ENCODE measurements at places on chromosomes 3 and 15. TPM values are rescaled to one million over a fixed set of nuclear protein-coding genes. Genes with fewer than 3 reads are reported as not detected.

The SNAP23 gene
- 22.0 TPM for polyA plus RNA-seq

The ATP13A5 gene
- polyA plus RNA-seq: 0.11 TPM

The OR5K3 gene
- polyA plus RNA-seq: not detected

The IRAK2 gene
- polyA plus RNA-seq: 1.2 TPM

The WNT5A gene
- polyA plus RNA-seq: 1.2 TPM

The MINAR1 gene
- polyA plus RNA-seq: 1.1 TPM

The TP53BP1 gene
- 12.4 TPM for polyA plus RNA-seq

The SLC28A1 gene
- 0.11 TPM for polyA plus RNA-seq

The TXNRD3 gene
- 5.0 TPM for polyA plus RNA-seq

DNA sequence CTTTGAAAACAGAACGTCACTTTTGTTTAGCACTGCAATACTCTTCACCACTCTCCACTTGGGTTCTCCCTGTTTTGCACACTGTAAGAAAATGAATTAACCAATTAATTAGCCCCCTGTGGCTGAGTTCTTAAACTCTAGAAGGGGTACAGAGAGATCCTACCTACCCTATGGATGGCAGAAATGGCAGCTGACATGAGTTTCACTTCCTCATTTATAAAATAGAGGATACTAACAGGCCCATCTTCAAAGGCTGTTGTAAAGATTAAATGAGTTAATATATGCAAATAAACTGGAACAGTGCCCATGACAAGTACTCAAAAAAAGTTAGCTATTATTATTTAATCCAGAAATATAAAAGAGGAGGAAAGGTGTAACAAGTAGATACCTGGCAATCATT, 36.9 kb downstream of the SUCLG2 start:
- no peak for DNase-seq

- no peak for DNase-seq
Measured at GRCh38 chr3:10286596-10287295, 6.0 kb downstream of the GHRL start.

DNA sequence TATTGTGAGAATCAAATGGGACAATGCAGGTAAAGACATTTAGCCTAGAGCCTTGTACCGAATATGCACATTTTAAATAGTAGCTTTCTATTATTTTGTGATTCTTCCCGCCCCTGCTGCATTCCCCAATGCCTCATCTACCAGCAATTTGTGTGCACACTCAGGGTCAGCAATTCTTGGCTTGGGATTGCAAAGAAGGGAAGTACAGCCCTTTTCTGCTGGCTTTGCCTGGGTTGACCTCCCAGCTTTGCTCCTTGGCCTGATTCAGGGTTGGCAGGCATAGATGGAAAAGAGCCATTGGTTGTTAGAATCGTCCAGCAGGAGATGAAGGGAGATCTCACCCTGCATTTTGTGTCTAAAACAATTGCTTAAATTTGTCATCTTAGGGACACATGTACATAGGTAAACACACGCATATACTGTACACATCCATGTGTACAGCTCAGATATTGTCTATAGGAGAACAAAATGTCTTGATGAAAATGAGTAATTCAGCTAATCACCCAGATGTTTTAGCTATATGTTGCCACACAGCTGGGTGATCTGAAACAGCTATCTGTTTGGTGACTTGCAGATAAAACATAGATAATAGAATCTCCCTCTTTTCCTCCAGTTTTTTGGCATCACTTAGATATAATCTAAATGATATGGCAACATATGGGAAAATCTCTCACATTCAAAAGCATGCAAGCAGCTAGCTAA, 340.9 kb upstream of the TBL1XR1 start:
- DNase-seq: no peak

- DNase-seq: no peak
Measured at GRCh38 chr3:2872884-2873283, 237.3 kb downstream of the IL5RA start.

GRCh38 chr3:12117473-12117872, 41.2 kb downstream of the TIMP4 start:
- DNase-seq: no peak

- no peak for DNase-seq
Measured at GRCh38 chr15:69014454-69014853, at the start of gene NOX5. Gene NOX5 (plus strand): TSS chr15:69014695. CDS start chr15:69014736, 41 bp downstream.

DNA sequence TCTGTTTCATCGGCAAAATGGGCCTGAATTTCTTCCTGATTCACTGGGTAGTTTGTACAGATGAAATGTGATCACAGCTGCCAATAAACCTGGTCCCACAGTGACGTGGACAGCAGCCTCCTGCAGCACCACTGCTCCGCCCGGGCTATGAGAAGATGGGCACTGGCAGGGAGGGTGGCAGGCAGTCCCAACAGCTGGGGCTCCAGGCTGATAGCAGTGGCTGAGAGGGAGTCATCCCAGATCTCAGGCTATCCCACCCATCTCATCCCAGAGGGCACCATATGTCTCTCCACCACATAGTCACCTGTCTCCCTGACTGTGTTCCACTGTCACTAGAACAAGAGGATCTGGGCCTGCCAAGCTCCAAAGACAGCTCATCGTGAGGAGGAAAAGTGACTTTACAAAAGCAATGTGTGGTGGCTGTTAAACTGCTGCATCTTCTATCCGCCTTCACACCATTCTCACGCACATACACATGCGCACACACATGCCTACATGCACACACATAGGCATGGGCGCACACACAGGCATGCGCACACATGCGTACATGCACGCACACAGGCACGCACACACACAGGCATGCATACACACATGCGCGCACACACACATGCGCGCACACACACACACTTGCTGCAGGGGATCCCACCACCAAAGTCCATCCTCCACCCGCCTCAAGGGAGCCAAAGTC, 46.2 kb downstream of the RGMA start:
- DNase-seq: no peak

GRCh38 chr3:15052335-15053242, 12.5 kb downstream of the MRPS25 start:
- no peak for DNase-seq

GRCh38 chr15:77035999-77036471, 34.9 kb downstream of the TSPAN3 start:
- no peak for DNase-seq

- DNase-seq: no peak
Measured at GRCh38 chr3:9222956-9223639, 26.3 kb downstream of the SRGAP3 start.

GRCh38 chr3:140134231-140134965, 199.4 kb downstream of the CLSTN2 start:
- DNase-seq: no peak

DNA sequence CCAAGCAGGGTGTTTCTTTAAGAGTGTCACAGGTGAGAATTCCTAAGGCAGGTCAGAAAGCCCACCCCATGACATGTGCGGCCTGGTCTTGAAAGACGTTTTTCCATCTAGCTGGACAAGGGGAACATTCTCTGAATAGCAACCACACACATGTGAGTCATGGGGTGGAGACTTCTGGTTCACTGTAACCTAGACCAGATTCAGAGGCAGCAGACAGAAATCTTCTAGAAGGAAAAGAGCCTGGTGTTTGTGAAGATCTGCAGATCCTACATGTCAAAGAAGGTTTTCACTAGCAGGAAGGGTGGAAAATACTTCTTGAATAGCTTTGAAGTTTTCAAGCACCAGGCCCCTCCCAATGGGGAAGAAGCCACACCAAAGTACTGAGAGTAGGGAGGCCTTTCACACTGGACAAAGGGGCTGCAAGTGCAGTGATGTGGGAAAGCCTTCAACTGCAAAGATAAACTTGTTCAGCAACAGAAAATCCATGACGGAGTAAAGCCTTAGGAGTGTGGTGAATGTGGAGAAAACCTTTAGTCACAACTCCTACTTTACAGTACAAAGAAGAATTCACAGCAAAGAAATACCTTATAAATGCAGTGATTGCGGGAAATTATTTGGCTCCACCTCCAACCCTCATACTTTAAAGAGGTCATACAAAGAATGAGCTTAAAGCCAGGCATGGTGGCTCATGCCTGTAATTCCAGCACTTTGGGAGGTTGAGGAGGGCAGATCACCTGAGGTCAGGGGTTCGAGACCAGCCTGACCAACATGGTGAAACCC, 17.6 kb downstream of the ADAM10 start:
- no peak for DNase-seq

DNA sequence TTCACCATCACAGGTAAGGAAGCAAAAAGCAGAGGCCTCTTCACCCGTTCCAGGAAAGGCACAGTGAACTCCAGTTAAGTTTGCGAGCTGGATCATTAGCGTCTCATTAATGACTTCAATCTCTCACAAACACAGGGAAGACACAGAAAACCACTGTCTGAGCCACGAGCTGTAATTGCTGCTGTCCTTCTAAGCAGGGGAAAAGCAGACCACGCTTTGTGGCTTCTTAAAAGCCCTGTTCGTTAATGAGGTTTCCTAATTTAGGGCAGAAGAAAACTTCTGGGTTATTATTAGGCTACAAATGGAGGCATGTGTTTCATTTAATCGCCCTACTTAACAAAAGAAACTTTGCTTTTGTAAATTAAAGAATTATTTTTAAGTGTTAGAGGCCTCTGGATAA, 50.6 kb upstream of the FAM174B start:
- no peak for DNase-seq

DNA sequence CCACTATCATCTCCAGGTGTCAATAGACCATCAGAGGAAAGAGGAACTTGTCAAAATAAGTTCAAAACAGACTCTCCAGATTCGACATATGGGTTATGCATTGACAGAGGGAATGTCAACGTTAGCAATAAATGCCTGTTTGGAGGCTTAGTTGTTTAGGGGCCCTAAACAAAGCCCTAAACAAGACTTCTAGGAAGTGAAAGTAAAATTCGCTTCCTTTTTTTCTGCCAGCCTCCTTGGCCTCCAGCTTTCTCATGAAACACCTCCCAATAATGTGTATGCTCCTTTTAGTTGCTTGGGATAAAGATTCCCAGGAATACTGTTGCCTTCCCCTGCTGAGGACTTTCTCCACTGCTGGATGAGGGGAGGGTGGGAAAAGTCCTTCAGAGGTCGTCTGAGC, 70.9 kb upstream of the ARNT2 start:
- DNase-seq: no peak

DNA sequence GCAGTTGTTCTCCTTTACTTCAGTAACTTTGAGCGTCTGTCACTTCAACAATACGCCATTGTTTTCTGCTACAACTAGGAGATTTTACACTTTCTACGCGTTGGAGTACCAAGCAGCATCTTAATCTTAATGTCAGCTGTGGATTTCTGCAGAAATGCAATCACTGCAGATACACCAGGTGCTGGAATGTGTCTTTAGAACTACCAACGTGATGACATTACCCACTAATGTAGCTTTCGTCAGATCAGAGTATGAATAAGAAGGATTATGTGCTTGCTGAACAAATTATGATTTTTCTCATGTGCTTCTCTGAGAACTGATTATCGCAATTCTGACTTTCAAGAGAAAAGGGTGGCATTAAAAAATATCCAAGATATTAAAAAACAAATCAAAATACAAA, 77.5 kb upstream of the CNTN3 start:
- DNase-seq: no peak

DNA sequence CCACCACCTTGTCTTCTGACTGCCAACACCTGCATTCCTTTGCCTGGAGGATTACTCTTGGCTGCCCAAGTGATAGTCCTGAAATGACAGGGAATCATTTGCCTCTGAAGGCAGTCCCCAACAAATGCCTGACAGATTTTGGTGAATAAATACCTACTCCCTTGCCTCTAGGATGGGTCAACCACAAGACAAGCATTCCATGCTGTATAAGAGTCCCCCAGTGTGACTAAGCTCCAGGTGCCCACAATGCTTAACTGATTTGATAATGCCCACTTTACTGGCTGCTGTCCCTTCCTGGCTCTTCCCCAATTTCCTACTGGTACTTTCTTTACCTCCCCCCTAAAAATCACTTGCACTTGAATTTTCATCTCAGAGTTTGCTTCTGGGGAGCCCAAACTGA, 14.8 kb downstream of the THRB start:
- no peak for DNase-seq

DNA sequence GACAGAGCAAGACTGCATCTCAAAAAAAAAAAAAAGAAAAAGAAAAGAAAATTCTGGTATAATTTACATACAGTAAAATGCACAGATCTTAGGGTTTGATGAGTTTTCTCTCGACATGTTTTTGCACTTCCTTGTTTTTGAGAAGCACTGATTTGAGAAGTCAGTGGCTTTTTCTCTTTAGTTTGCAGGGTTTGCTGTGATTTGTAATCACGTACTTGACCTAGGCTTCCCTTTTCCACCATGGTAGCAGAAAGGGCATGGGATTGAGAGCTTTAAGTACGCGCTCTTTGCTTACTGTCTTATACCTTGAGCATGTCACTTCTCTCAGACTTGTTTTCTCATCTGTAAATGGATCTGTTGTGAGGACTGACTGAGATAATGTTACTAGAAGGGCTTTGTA, 4.1 kb downstream of the VHL start:
- no peak for DNase-seq

DNA sequence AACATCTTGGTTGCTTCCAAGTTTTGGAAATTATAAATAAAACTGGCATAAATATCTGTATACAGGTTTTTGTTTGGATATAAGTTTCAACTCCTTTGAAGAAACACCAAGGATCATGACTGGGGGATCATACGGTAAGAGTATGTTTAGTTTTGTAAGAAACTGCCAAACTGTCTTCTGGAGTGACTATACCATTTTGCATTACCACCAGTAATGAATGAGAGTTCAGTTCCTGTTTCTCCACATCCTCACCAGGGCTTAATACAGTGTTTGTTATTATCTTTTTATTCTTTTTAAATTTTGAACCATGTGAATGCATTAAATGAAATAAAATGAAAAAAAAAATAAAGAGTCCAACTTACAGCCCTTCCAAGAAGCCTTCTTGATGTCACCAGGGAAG, 3.7 kb upstream of the ANKUB1 start:
- DNase-seq: no peak

- no peak for DNase-seq
Measured at GRCh38 chr15:88752951-88753350, 50.3 kb upstream of the ACAN start.

DNA sequence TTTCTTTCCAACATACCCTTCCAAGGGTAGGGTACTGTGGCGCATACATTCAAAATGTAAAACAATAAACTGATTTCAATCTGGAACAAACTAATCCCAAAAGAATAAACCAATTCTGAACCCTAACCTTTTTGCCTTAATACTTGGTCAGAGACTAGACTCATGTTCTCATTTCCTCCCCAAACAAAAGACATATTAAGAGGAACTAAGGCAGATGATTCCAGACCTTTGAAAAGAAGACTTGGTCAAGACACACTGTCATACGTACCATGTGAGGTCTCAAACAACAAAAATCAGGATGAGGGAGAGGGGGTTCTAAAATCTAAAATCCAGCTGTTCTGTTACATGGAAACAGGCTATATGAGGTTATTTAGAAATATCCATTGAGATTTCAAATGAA, 102.1 kb downstream of the RFTN1 start:
- no peak for DNase-seq

DNA sequence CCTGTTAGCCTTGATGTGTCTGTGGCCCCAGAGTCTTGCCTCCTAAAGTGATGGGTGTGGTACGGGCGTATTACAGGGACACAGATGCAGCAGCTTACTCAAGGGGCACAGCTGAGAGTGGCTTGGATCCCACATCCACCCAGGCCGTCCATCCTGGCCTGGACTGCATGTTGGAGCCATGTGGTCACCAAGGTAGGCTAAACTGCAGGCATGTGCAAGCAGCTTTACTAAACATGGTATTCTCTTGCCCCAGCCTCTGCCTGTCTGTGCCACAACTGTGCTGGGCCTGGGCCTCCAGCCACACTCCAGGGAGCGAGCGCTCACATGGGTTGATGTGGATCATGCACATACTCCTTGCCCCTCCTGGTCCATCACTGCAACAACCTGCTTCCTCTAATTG, 6.1 kb upstream of the GPR62 start:
- no peak for DNase-seq

- no peak for DNase-seq
Measured at GRCh38 chr15:68310804-68311463, 33.4 kb downstream of the FEM1B start.
